ENCODE measurements at places on chromosomes 6 and 20.

DNA sequence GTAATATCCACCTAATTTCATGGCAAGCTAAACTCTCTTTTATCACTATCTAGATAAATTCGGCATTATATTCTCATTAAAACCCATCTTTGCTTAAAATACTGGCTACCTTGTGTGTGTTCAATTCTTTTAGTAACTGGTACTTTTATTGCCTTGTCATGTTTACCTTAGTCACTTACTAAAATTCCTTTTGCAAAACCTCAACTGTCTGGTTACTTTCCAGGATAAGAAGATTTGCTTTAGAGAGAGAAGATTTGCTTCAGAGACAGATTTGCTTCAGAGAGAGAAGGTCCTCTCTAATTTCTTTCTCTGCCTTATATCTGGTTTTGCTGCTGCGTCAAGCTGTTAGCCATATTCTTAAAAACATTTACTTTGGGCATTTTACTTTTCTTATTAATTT is 151.5 kb upstream of the MLIP start:
- DNase-seq = no peak

GRCh38 chr6:154358019-154358545 is 1.5 kb upstream of the IPCEF1 start:
- DNase-seq = no peak

GRCh38 chr6:134753001-134753400 is 196.9 kb downstream of the ALDH8A1 start:
- no peak for DNase-seq

- no peak for DNase-seq
These were observed 87.7 kb downstream of the TMEM242 start for GRCh38 chr6:157235600-157236039.

- DNase-seq = no peak
These were observed 20.0 kb downstream of the KIF3B start for GRCh38 chr20:32297439-32297838.

DNA sequence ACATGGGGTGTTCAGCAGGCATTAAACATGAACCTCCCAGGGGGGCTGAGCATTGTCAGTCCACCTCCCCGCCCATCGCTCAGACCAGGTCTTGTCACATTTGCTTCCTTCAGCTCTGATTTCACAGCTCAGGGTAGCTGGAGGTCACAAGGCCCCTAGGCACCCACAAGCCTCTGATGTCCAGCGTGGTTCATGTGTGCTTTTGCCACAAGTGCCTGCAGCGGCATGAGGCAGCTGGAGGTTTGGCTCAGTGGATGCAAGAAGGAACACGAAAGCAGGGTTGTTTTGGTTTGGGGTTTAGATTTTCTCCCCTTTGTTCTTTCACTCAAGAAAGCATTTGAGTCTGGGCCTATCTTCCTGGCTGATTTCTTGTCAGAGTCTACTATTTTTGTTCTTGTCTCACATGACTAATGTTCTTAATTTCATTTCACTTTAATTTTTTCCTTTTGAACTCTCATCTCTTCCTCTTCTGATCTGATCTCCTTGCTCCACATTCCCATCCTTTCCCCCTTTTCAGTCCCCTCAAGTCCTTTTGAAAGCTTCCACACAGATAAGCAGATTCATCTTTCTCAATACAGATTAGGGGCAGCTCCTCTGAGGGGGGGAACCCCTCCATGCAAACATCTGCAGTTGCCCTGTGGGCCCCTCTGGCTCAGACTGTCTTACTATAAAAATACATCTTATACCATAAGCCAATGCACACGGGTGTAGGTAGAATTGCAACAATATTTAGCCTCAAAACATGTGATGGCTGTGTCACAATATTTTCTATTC is 68.1 kb upstream of the CEP85L start:
- no peak for DNase-seq

DNA sequence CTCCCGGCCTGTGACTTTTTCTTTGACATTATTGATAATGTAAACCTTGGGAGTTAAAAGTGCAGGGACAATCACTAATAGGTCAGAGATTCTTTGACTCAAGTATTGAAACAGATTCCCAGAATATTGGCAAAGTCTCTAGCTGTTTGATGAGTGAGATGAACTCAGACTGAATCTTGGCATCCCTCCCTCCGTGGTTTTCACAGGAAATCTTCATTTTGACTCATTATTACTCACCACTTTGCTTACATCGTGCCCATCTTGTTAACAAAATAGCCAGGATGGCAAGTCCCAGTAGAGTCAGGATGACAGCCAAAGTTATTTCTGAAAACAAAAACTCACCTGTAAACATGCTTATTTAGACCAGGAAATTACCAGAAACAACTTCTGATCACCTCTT is 2.0 kb downstream of the TSBP1 start:
- no peak for DNase-seq

Data from NCI-H1092 (cell line).